ENCODE measurements at places on chromosomes 2 and 18. TPM values are rescaled to one million over a fixed set of nuclear protein-coding genes. Genes with fewer than 3 reads are reported as not detected.

DNA sequence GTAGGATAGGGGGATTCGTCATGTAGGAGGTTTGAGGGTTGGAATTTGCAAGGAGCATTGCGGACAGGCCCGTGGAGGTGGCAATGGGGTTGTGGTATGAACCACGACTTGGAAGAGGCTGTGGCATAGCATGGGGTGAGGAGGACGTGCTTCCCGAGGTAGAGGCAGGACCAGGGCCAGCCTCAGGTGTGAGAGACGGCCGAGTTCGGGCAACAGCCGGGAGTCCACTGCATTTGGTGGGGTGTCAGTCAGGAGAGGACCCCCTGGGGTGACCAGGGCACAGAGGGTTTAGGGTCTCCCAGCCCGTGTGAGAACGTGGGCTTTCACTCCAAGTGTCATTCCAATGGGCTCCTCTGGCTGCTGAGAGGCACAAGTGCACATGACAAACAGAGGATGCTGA lies 339.0 kb downstream of the EIPR1 start:
- peaks cover 14% of the 10 kb centered on the region for H3K4me1 ChIP-seq
- no peaks in the 10 kb centered on the region for H3K36me3 ChIP-seq
- H3K27ac ChIP-seq = no peak overlapping the region
- peak; percentile 83 for DNase-seq
- no peaks in the 10 kb centered on the region for H3K27me3 ChIP-seq

DNA sequence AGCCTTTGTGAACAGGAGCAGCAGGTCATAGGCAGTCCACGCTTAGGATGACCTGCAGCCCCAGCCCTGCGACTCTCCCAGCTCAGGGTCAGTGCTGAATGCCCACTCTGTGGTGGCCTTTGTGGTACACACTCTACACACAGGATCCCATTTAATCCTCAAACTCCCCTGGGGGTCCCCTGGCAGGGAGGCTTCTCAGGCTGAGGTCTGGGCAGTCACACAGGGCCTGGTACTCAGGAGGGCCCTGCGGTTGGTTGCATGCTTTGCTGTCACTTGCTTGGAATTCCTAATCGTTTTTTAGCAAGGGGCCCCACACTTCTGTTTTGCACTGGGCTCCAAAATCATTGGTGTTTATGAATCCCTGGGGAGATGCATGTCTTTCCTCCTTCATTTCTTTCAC lies 113.0 kb downstream of the EML6 start:
- no peaks in the 10 kb centered on the region for H3K36me3 ChIP-seq
- peaks cover 3% of the 10 kb centered on the region for H3K4me1 ChIP-seq
- H3K27ac ChIP-seq = no peak overlapping the region
- no peak for DNase-seq
- no peak overlapping the region for H3K4me3 ChIP-seq

- H3K27me3 ChIP-seq = no peaks in the 10 kb centered on the region
- H3K4me3 ChIP-seq = no peak overlapping the region
- H3K4me1 ChIP-seq = no peaks in the 10 kb centered on the region
- no peak overlapping the region for H3K27ac ChIP-seq
- no peak for DNase-seq
Measured at GRCh38 chr2:169623235-169623634, 39.1 kb downstream of the PPIG start.

- H3K27me3 ChIP-seq = no peaks in the 10 kb centered on the region
- no peaks in the 10 kb centered on the region for H3K4me1 ChIP-seq
- DNase-seq = peak; percentile 75
- no peak overlapping the region for H3K4me3 ChIP-seq
Measured at GRCh38 chr2:2182551-2183071, 148.5 kb downstream of the MYT1L start.

DNA sequence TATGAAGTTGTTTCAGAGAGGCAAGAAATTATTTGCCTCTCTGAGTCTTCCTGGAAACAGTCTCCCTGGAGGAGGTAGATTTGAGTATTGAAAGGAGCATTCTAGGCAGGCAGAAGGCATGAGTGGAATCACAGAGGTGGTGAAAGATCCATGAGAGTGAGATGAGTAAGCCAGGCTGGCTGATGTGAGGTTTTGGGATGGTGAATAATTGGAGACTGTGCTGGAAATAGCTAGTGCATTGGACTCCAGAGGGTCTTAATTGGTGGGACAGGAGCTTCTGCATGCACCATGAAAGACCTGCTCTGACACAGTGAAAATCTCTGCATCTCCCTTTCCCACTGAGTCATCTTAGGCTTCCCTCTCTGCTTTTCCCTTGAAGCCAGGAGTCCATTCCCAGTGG lies 46.3 kb downstream of the CDC42EP3 start:
- H3K4me3 ChIP-seq = no peak overlapping the region
- H3K36me3 ChIP-seq = no peaks in the 10 kb centered on the region
- H3K4me1 ChIP-seq = peaks cover 23% of the 10 kb centered on the region
- H3K27me3 ChIP-seq = no peaks in the 10 kb centered on the region
- no peak for DNase-seq
- H3K27ac ChIP-seq = peak overlapping the region; percentile 74

DNA sequence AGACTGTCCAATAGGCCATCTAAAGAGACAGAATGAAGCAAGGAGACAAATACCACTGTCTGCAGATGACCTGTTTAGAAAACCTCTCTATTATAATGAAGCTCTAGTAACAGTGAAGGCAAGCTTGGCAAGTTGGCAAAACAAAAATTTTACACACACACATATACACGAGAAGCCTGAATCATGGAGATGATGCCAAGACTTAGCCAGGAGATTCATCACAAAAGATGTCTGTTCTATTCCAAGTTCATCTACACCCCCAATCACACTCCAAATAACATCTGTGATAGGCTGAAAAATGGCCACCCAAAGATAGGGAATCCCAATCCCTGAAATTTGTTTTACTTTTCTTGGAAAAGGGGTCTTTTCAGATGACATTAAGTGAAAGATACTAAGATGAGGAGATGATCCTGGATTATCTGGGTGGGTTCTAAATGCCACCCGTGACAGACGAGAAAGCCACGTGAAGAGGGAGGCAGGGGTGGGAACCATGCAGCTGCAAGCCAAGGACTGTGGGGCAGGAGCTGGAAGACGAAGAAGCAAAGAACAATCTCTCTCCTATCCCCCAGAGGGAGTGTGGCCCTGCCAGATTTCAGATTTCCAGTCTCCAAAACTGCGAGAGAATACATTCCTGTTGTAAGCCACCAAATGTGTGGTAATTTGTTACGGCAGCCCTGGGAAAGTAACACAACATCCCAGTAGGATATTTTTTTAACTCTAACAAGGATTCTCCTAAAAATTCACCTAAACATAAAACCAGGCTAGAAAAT lies 20.0 kb downstream of the HDLBP start:
- no peak overlapping the region for H3K4me3 ChIP-seq
- no peaks in the 10 kb centered on the region for H3K36me3 ChIP-seq
- peaks cover 24% of the 10 kb centered on the region for H3K4me1 ChIP-seq
- no peak for DNase-seq
- H3K27ac ChIP-seq = no peak overlapping the region

DNA sequence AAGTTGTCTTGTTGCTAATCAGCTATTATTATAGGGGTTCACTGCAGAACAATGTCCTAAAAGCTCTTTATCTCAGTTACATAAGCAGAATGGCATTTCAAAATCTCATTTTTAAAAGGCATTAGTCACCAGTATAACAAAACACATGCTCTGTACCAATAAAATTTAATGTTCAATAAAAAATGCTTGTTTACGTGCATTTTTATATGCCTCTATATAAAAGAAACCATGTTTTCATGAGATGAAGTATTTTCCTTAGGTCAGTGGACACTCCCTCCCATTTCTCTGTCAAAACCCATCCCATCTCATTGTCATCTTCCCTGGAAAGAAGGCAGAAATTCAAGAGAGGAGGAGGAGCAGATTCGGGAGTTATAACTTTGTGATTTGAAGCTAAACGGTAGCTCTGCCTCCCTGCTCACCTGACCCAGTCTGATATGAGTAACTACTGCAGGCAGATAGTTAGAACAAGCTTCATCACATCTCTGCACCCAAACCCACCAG lies 231.9 kb upstream of the SIX2 start:
- H3K4me1 ChIP-seq = peaks cover 23% of the 10 kb centered on the region
- H3K27me3 ChIP-seq = no peaks in the 10 kb centered on the region
- no peak for DNase-seq
- no peak overlapping the region for H3K27ac ChIP-seq

GRCh38 chr2:217049956-217050355 lies 190.1 kb upstream of the TNP1 start:
- no peak overlapping the region for H3K27ac ChIP-seq
- H3K4me3 ChIP-seq = no peak overlapping the region
- DNase-seq = no peak
- no peaks in the 10 kb centered on the region for H3K36me3 ChIP-seq
- H3K4me1 ChIP-seq = peaks cover 56% of the 10 kb centered on the region

DNA sequence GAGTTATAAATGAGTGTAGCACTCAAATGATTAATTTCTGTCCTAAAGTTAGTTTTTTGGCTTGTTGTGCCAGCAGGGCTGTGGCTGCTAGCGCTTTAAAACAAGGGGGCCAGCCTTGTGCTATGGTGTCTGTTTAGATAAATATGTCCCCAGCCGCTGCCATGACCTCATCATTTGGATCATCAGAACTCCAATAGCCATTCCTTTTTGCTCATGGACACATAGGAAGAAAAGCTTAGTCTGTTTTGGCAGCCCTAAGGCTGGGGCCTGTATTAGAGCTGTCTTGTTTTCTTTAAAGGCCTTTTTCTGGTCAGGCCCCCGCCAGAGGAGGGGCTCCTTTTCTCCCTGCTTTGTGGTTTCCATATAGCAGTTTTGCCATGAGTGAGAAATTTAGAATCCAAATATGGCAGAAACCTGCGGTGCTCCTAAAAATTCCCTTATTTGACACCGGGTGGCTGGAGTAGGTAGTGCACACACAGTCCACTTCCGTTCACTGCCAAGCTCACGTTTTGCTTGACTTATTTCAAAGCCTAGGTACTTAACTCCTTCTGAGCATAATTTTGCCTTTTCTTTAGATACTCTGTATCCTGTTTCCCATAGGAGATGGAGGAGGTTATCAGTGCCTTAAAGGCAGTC lies 60.4 kb upstream of the SLC35G4 start:
- H3K4me3 ChIP-seq = no peak overlapping the region
- H3K27me3 ChIP-seq = no peaks in the 10 kb centered on the region
- no peaks in the 10 kb centered on the region for H3K36me3 ChIP-seq
- DNase-seq = peak; percentile 82
- no peaks in the 10 kb centered on the region for H3K4me1 ChIP-seq

GRCh38 chr2:172722481-172722880 lies 13.2 kb upstream of the RAPGEF4 start:
- no peaks in the 10 kb centered on the region for H3K27me3 ChIP-seq
- no peak overlapping the region for H3K27ac ChIP-seq
- no peaks in the 10 kb centered on the region for H3K36me3 ChIP-seq
- no peak for DNase-seq
- no peaks in the 10 kb centered on the region for H3K4me1 ChIP-seq
- no peak overlapping the region for H3K4me3 ChIP-seq

- H3K36me3 ChIP-seq = no peaks in the 10 kb centered on the region
- no peak overlapping the region for H3K4me3 ChIP-seq
- H3K4me1 ChIP-seq = peaks cover 14% of the 10 kb centered on the region
- DNase-seq = no peak
- H3K27me3 ChIP-seq = peaks cover 23% of the 10 kb centered on the region
Measured at GRCh38 chr18:79790996-79791972, 6.5 kb upstream of the KCNG2 start.

GRCh38 chr2:6341588-6342129 lies 524.0 kb downstream of the CMPK2 start:
- H3K27me3 ChIP-seq = no peaks in the 10 kb centered on the region
- H3K36me3 ChIP-seq = no peaks in the 10 kb centered on the region
- H3K4me3 ChIP-seq = no peak overlapping the region
- H3K27ac ChIP-seq = no peak overlapping the region
- no peak for DNase-seq

DNA sequence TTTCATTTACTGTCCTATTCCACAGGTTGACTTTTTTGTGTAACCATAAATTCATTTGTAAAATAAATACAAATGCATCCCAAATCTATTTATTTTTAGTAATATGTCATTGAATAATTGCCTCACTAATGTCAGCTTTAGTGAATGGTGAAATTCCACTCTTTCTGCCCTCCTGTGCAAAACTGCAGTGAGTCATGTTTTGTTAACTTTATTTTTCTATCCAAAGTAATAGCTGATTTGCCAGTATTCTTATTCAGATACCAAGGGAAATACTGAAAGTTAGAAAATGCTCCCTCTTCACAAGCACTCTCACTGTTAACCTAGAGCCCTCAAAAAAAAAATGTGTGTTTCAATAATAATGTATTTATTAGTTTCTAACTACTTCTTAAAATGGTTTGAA lies 322.8 kb downstream of the RIT2 start:
- no peaks in the 10 kb centered on the region for H3K27me3 ChIP-seq
- no peak overlapping the region for H3K27ac ChIP-seq
- H3K4me3 ChIP-seq = no peak overlapping the region
- no peak for DNase-seq

GRCh38 chr2:124959581-124959980 lies 934.5 kb downstream of the CNTNAP5 start:
- no peak overlapping the region for H3K4me3 ChIP-seq
- H3K4me1 ChIP-seq = no peaks in the 10 kb centered on the region
- no peaks in the 10 kb centered on the region for H3K27me3 ChIP-seq
- H3K27ac ChIP-seq = no peak overlapping the region
- H3K36me3 ChIP-seq = no peaks in the 10 kb centered on the region

GRCh38 chr2:232444409-232445148 lies 11.4 kb upstream of the ALPI start:
- no peak overlapping the region for H3K27ac ChIP-seq
- H3K36me3 ChIP-seq = no peaks in the 10 kb centered on the region
- no peaks in the 10 kb centered on the region for H3K27me3 ChIP-seq
- DNase-seq = no peak

GRCh38 chr18:44811572-44812125 lies 131.0 kb downstream of the SETBP1 start:
- no peak overlapping the region for H3K4me3 ChIP-seq
- H3K4me1 ChIP-seq = peaks cover 9% of the 10 kb centered on the region
- no peak for DNase-seq

DNA sequence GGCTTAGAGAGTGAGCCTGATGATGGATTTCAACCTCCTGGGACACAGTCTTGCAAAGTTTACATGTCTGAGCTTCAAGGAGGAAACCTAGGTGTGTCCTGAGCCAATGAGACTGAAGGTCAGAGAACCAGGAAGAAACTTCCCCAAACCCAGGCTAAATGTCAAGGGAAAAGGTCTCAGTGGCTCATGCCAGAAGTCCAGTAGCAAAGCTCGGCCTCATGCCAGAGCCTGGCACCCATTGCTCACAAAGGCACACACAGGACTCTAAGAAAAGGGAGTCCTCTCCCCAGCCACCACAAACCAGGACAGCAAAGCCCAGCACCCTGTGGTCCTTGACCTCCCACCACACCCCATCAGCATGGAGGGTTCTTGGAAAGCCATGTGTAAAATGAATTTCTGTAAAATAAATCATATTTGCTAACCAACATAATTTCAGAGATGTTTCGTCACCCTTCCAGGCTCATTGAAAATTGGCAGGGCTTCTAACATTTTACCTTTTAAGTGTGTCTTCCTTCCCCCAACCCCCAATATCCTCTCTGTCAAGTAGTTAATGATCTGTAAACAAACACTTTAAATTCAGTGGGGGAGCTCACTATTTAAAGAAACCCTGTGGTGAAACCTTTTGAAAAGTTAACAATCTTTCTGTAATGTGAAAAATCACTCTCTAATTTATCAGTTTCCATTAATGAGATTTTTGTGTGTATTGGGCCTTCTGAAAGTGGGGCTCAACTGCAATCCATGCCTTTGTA lies 77.1 kb downstream of the BCL11A start:
- H3K27me3 ChIP-seq = no peaks in the 10 kb centered on the region
- DNase-seq = no peak
- H3K27ac ChIP-seq = no peak overlapping the region

Gene SULT1C2
- 0.66 TPM for total RNA-seq

Gene ENOSF1
- 53.2 TPM for total RNA-seq

Gene TCF23
- total RNA-seq = not detected

Gene LRRC30
- not detected for total RNA-seq

Gene MAL
- total RNA-seq = 42.8 TPM

Gene CCDC150
- total RNA-seq = 0.58 TPM

Gene CDCA7
- total RNA-seq = 3.1 TPM

Gene SLC23A3
- 0.33 TPM for total RNA-seq

Gene KIAA2012
- total RNA-seq = not detected

Gene C2orf15
- total RNA-seq = not detected

Gene IL36A
- not detected for total RNA-seq

Measured in esophagus muscularis mucosa (tissue), 4 donors.